ENCODE measurements at places on chromosomes 11 and 22. TPM values are rescaled to one million over a fixed set of nuclear protein-coding genes. Genes with fewer than 3 reads are reported as not detected.

Gene FAR1
- total RNA-seq: 63.5 TPM

Gene OR5B21
- not detected for total RNA-seq

Gene HTR3B
- not detected for total RNA-seq

- DNase-seq: peak; percentile 13
These were observed 29.1 kb downstream of the MAP6 start for GRCh38 chr11:75639762-75640181.

GRCh38 chr11:8220261-8221045 lies 43.2 kb downstream of the LMO1 start:
- no peak for DNase-seq

DNA sequence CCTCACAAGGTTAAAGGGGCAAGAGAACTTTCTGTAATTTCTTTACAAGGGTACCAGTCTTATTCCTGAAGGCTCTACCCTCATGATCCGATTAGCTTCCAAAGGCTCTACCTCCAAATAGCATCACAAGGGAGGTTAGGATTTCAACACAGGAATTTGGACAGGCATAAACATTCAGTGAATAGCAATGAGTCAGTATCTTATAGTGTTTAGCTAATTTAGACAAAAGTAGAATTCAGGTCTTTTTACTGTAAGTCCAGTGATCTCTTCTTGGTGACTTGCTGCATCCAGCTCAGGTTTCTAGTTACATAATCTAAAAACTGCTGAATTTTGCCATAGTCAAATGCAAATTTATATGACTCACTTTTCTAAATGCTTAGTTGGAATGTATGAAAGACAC lies 1995.6 kb upstream of the RAG2 start:
- DNase-seq: peak; percentile 59
